Activated CD8-positive, alpha-beta memory T cell treated with anti-CD3 and anti-CD28 coated beads, Interleukin-2, amount 10 ng/mL, durations not matched to agents 7 days and 5 days (primary cell): ENCODE measurements at places on chromosomes 6 and 20. TPM values are rescaled to one million over a fixed set of nuclear protein-coding genes. Genes with fewer than 3 reads are reported as not detected.

SAMD5 gene
- 0.30 TPM for total RNA-seq

DNA sequence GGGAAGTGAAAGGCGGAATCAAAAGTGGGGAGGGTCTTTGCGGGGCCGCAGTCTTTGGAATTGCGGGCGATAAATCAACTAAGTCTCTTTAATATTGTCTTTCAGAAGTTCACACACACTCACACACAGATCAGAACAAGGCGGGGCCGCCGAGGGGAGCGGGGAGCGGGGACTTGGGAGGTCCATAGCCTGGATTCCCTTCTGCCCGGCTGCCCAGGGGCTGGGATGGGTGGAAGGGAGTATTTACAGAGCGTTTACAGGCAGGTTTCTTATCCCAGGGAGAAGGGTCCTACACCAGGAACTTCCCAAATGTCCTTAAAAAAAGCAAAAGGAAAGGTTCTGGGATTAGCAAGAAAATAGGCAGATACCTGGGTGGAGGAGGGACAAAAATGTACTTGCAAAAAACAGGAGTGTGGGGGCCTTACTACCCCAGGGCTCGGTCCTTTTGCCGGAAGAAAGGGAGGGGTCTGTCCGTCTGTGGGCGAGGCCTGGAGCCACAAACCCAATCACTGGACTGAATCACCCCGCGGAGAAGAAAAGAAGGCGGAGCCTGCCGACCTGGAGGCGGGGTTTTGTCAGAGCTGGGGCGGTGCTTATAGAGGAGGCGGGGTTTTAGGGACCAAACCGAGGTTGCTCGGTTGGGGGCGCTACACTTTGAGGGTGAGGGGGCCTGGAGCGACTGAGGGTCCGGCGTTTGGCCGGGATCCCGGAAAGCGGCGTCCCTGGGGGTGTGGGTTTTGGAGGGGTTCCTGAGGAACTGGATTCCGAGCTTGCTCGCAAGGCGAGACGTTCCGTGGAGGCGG is 3.2 kb downstream of the PRRT1 start:
- DNase-seq: peak; percentile 74
- peak overlapping the region; percentile 61 for H3K4me3 ChIP-seq
- H3K27me3 ChIP-seq: peaks cover 63% of the 10 kb centered on the region
- peak overlapping the region; percentile 53 for H3K27ac ChIP-seq
- peaks cover 17% of the 10 kb centered on the region for H3K4me1 ChIP-seq

- H3K4me1 ChIP-seq: peaks cover 27% of the 10 kb centered on the region
- H3K36me3 ChIP-seq: peaks cover 22% of the 10 kb centered on the region
- peak overlapping the region; percentile 27 for H3K4me3 ChIP-seq
- H3K27me3 ChIP-seq: no peaks in the 10 kb centered on the region
- peak; percentile 63 for DNase-seq
- H3K27ac ChIP-seq: peak overlapping the region; percentile 66
Observed at GRCh38 chr6:135323202-135323668, 142.1 kb downstream of the MYB start.

DNA sequence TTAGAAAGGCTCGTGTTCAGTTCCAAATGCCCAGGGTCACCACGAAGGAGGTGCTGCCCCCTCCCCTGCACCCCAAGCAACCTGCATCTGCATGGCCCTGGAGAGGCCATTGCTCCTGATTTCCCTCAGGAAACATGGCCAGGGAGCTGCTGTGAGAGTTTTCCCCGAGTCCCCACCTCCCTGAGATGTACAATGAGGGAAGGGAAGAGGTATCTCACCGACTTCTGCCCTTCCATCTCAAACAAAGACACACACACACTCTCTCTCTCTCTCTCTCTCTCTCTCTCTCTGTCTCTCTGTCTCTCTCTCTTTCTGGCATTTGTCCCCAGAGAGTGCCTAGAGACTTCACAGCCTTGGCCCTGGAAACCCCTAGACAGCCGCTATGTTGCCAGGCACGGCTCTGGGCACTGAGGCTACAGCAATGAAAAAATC is 120.4 kb downstream of the MRPL14 start:
- H3K27me3 ChIP-seq: peaks cover 52% of the 10 kb centered on the region
- no peak overlapping the region for H3K4me3 ChIP-seq
- no peak for DNase-seq
- H3K36me3 ChIP-seq: no peaks in the 10 kb centered on the region
- no peak overlapping the region for H3K27ac ChIP-seq
- H3K4me1 ChIP-seq: peaks cover 5% of the 10 kb centered on the region

ASIP gene
- not detected for total RNA-seq

GRCh38 chr6:158758451-158758860 is 60.7 kb downstream of the EZR start:
- H3K36me3 ChIP-seq: peaks cover 45% of the 10 kb centered on the region
- H3K27ac ChIP-seq: no peak overlapping the region
- no peaks in the 10 kb centered on the region for H3K4me1 ChIP-seq
- no peak for DNase-seq

DNA sequence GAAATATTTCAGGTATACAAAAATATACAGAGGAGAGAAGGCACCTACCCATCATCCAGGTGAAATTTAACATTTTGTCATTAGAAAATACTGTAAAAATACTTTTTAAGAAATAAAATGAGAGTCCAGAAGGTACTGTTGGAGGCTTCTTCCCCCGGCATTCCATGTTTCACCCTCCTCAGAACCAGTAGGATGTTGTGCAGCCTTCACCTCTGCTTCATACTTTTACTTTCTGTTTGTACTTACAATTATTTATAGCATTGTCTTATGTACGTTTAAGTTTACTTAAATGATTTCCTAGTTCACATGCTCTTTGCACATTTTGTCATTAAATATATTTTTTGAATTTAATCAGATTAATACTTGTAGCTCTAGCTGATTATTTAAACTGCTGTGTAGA is 30.9 kb downstream of the TMEM200A start:
- DNase-seq: no peak
- peaks cover 22% of the 10 kb centered on the region for H3K4me1 ChIP-seq

DNA sequence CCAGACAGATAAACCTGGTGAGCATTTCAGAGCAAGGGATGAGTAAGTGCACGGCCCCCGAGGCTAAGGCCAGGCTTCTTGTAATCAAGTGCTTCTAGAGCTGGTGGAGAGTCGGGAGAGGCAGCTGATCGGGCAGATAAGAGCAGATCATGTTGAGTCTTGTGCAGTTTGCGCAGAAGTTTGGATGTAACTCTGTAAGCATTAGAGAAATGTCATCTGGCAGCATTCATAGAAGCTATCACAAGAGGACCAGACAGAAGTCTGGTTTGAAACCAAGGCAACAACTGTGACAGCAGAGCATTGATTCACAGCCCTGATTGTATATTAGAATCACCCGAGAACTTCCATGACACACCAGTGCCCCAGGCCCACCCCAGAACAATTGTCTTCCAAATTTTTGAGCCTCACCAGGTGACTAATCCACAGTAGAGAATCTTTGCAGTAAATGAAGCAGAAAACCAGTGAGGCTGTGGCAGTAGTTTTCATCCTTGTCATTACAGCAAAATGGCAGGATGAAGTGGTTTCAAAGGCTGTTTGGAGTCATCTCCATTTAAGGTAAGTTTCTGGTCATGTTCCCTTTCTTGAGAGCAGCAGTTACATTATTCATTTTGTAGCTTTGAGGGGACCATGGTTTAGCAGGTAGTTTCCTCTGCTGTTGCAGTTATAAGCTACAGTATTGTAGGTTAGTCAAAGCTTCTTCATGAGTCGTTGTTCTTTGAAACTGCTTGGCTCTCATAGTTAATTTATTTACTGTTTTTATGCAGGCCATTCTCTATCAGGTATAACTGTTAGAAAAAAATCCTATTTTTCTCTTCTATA is 84.1 kb downstream of the RNF217 start:
- H3K4me3 ChIP-seq: no peak overlapping the region
- no peak overlapping the region for H3K27ac ChIP-seq
- no peaks in the 10 kb centered on the region for H3K36me3 ChIP-seq
- DNase-seq: no peak

DNA sequence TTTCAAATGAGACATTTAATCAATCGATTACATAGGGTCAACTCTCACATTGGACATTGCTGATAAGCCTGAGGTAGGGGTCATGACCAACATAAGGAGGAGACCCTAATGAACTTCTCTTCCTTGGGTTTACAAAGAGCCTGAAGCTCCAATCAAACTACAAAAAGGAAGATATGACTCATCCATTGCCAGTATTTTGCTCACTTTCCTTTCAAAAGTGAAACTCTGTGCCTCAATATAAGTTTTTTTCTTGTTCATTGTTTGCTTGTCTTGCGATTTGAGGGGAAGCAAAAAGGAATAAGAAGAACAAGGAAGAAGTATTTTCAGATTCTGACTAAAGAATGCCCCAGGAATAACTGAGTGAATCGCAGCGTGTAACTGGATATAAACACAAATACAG is 38.8 kb upstream of the KHDRBS2 start:
- no peaks in the 10 kb centered on the region for H3K36me3 ChIP-seq
- no peaks in the 10 kb centered on the region for H3K27me3 ChIP-seq
- no peak overlapping the region for H3K4me3 ChIP-seq
- H3K4me1 ChIP-seq: no peaks in the 10 kb centered on the region
- H3K27ac ChIP-seq: no peak overlapping the region

- H3K27me3 ChIP-seq: peaks cover 31% of the 10 kb centered on the region
- no peaks in the 10 kb centered on the region for H3K4me1 ChIP-seq
- no peak overlapping the region for H3K27ac ChIP-seq
- no peak overlapping the region for H3K4me3 ChIP-seq
- no peaks in the 10 kb centered on the region for H3K36me3 ChIP-seq
- DNase-seq: no peak
Observed at GRCh38 chr6:33828452-33828763, 24.6 kb upstream of the MLN start.
